ENCODE measurements at places on chromosomes 7 and 10. TPM values are rescaled to one million over a fixed set of nuclear protein-coding genes. Genes with fewer than 3 reads are reported as not detected.

- DNase-seq: no peak
Observed at GRCh38 chr7:77326131-77326530, 90.0 kb downstream of the GSAP start.

DNA sequence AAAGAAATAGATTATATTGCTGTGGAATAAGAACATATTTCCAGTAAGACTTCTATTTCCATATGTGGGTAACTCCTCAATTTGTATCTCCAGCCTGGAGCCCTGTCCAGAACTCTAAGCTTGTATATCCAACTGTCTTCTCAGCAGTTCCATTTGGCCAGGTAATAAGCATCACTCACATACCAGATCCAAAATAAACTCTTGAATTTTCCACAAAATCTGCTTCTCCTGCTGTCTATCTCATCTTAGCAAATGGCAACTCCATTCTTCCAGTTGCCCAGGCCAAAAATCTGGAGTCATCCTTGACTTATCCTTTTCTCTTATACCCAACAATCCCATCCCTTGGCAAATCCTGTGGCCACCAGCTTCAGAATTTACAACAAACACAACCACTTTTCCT is 325.8 kb downstream of the CAMK1D start:
- DNase-seq: no peak

The GRID2IP gene
- 1.2 TPM for total RNA-seq

The RADIL gene
- 2.3 TPM for total RNA-seq

The ASIC3 gene
- 0.62 TPM for total RNA-seq

DNA sequence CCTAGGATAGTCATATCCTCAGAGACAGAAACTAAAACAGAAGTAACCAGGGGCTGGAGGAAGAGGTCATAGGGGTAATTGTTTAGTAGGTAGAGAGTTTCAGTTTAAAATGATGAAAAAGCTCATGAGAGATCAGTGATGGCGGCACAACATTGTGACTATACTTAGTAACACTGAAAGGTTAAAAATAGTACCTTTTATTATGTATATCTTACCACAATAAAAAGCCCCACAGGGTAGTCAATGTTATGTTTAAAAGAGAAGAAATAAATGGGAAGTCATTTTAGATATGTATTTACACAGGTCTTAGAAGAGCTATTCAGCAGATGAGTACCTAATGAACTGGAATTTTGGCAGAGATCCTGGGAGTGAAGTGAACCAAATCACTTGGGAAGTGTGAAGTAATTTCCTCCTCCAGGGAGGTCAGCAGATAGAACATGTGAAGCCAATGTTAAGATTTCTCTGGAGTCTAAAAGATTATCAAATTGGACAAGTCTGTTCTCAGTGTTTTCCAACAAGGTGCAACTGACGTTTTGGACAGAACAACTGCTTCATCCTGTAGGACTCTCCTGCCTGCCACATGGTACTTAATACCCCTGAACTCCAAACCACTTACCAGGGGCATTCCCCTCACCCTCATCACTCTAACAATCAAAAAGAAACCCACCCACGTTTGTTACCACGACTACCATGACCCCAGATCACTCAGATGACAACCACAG is 6.4 kb downstream of the CDCA7L start:
- DNase-seq: no peak

The SLC29A4 gene
- total RNA-seq: 16.1 TPM

DNA sequence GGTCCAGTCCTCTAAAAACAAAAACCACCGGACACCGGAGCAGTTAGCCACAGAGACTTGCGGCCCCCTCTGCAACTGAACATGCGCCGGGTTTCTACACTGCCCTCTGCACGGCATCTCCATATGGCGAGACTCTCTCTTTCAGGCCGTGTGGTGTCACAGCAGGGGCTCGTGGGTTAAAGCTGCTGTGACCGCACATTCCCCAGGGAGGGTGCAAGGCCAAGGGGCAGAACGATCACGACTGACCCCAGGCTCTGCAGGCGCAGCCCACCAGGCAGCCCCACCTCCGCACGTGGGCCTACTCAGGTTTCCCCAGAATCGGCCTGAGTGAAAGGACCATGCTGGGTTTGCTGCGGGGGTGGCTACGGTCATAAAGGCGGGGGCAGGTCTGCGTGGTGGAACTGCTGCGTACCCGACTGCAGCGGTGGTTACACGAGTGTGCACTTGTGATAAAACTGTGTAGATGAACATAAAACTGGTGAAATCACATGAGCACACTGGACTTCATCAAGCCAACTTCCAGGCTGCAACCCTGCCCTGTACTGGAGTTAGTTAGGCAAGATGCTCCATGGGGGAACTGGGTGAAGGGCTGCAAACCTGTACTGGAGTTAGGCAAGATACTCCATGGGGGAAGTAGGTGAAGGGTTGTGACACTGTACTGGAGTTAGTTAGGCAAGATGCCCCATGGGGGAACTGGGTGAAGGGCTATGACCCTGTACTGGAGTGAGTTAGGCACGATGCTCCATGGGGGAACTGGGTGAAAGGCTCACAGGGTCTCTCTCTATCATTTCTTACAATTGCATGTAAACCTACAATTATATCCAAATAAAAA is 81.4 kb upstream of the PPP2R2D start:
- no peak for DNase-seq

- DNase-seq: no peak
Observed at GRCh38 chr7:47458057-47458456, 123.9 kb downstream of the TNS3 start.

DNA sequence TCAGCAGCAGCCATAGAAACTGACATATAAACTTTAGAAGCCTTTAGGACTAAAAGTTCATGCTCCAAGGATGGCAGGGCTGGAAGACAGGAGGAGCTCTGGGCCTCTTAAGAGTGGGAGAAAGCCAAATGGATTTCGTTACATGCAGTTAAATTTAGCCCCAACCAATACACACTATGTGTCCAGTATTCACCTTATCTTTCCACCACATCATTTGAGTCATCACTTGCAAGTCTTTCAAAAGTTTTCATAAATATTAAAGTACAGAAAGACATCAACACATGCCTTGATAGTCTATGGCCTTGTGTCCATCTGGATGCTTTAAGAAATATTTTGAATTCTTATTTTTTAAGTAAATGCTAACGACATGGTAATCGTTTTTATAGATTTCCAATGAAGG is 392.4 kb upstream of the LRRN3 start:
- DNase-seq: no peak

GRCh38 chr10:19917751-19918478 is 101.7 kb downstream of the PLXDC2 start:
- no peak for DNase-seq

The BUD23 gene
- total RNA-seq: 23.7 TPM

- no peak for DNase-seq
Observed at GRCh38 chr7:148447221-148447849, 143.2 kb upstream of the C7orf33 start.

GRCh38 chr7:55441774-55442522 is 76.8 kb downstream of the LANCL2 start:
- peak; percentile 62 for DNase-seq

The CPA5 gene
- total RNA-seq: not detected

DNA sequence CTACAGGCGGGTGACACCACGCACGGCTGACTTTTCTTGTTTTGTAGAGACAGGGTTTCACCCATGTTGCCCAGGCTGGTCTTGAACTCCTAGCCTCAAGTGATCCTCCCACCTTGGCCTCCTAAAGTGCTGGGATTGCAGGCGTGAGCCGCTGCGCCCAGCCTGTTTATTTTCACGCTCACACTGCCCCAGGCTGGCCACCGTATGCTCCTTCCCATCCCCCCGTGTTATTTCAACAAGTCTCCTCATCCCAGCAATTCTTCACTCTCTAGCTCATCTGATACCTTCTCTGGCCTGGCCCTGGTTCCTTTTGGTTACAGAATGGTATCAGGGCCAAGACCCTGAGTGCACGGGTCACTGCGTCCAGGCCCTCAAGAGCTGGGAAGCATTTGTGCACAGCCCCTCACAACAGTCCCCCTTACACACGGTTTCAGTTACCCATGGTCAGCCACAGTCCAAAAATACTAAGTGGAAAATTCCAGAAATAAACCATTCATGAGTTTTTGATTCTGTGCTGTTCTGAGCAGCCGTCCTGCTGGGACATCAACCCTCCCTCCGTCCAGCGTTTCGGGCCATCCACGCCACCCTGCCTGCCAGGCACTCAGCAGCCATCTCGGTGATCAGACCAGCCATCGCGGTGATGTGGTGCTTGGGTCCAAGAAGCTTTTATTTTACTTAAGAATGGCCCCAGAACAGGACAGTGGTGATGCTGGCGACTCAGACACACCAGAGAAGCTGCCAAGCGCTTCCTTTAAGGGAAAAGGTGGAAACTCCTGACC is 8.9 kb downstream of the COX19 start:
- DNase-seq: no peak

- no peak for DNase-seq
Observed at GRCh38 chr7:64101126-64101942, 56.1 kb downstream of the ZNF727 start.

The MYOZ1 gene
- 0.78 TPM for total RNA-seq

- DNase-seq: no peak
Observed at GRCh38 chr10:5524641-5525560, at the start of gene CALML3. TSS of gene CALML3 (plus strand) at chr10:5524961. CDS start at chr10:5525086, 125 bp downstream.

The MRLN gene
- total RNA-seq: not detected

GRCh38 chr10:31390804-31391203 is 71.8 kb downstream of the ZEB1 start:
- no peak for DNase-seq

GRCh38 chr10:17802350-17802749 is 6.8 kb upstream of the MRC1 start:
- DNase-seq: no peak

The CASP2 gene
- 20.7 TPM for total RNA-seq

DNA sequence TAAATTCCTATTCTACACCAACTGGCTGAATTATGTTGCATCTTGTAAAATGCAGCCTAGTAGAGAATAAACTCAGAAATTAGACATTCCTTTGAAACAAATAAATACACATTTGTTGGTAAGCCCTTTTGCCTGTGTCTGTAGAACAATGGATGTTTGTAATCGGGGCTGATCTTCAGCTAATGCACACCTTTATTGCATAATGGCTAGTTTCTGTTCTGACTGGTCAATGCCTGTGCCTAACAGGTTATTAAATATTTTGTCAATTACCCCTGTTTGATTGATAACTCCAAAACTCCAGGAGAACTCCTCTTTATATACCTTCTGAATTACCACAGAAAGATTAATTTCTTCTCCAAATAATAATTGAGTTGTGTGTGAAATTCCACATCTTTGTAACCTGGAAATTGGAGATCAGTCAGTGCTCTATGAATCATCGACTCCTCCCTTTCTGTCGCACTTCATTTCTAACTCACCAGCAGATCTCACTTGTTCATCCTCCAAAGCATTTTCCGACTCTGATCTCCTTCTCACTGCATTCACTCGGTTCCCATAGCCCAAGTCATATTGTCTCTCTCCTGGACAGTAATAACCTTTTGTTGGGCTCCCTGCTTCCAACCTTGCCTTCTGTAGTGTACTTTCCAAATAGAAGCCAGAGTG is 196.0 kb upstream of the FZD1 start:
- no peak for DNase-seq

The BAIAP2L1 gene
- 0.16 TPM for total RNA-seq

The MACC1 gene
- 0.16 TPM for total RNA-seq

The CRTAC1 gene
- 11.2 TPM for total RNA-seq

DNA sequence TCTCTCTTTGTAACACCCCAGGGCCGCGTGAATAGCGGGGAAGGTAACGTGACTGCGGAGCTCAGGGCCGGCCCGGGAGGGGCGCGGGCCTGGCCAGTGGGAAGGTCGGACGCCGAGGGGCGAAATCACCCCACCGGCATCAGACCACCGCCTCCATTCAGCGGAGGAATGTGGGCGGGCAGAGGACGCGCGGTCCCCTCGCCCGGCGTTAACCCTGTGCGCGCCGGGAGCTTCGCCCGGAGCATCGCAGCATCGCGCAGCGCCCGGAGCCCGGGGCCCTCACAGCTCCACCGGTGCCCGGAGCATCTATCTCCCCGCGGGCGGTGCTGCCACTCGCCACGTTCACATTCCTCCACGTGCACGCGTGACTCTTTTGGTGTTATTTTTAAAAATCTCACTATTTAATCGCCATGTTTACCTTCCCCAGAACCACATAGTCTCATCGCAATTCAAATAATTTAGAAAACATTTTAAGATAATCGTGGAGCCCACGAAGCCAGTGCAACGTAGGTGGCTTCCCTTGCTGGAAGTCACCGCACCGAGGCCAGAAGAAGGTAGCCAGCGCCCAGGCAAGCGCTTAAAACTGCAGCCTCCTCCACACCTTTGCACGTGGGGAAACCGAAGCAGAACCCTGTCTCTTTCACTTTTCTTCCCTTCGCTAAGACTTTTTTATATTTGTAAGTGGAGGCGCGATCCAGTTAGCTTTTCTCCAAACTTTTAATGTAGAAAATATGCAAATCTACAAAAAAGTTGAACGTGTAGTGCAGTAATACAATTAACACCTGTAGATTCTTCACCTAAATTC is 21.8 kb downstream of the FGFBP3 start:
- no peak for DNase-seq

- no peak for DNase-seq
Observed at GRCh38 chr7:17497136-17497535, 198.7 kb downstream of the AHR start.

The MARVELD1 gene
- 3.4 TPM for total RNA-seq

- DNase-seq: no peak
Observed at GRCh38 chr7:2169923-2170575, 62.7 kb downstream of the MAD1L1 start.

GRCh38 chr7:134750083-134751062 is 29.1 kb upstream of the CALD1 start:
- peak; percentile 15 for DNase-seq

DNA sequence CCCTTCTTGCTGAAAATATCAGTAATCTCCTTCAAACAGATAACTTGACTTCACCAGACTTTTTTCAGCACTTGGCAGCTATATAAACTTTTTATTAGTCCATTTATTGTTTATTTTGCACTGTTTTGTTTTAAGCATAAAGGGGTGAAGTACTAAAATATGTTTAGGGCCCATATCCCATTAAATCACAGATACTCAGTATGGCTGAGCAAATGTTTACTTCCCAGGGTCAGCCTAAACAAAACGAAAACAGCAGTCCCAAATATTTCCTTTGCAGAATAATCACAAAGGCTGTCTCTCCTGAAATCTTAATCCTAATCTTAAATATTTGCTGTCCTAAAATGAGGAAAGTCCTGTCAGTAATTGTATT is 649.6 kb downstream of the TNS3 start:
- no peak for DNase-seq

DNA sequence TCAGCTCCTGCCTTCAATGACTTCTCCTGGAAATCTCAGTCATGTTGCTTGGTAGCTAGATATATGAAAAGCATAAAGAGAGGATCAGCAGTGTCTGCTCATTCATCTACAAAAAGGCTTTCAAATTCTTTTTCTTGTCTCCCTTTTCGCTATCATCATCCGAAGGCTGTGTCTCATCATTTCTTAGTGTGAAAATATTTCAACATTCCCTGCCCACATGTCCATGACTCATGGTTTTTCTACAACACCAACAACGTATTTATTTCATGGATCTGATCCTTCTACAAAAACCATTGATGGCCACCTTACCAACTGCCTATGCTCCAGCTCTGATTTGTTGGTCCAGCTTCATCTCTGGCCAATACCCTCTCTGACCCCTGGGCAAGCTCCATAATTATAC is 472.5 kb upstream of the GHITM start:
- DNase-seq: no peak

Measured in occipital lobe (tissue), 3 donors.